ENCODE measurements at places on chromosomes 16 and 17.
A peak's percentile ranks its signal among the peaks of the same experiment; 100 is the strongest.

GRCh38 chr16:69599731-69600130 is 34.0 kb downstream of the NFAT5 start:
- DNase-seq, result no peak

DNA sequence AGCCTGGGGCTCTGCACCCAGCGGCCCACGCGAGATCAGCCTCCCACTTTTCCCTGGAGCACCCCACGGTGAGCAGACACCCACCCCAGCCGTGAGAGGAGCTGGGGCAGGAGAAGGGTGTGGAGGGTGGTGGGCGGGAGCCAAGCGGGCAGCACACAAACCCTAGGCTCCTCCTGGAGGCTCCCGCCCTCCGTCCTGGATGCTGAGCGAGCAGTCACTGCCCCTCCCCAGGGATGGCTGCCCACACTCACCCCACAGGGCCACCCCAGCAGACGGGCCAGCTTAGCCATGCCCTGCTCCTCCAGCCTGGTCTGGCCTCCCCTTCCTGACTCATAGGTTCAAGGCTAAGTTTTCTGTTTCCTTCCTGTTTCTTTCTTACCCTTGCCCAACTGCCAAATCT is 15.7 kb upstream of the ABCC3 start:
- DNase-seq, result no peak

DNA sequence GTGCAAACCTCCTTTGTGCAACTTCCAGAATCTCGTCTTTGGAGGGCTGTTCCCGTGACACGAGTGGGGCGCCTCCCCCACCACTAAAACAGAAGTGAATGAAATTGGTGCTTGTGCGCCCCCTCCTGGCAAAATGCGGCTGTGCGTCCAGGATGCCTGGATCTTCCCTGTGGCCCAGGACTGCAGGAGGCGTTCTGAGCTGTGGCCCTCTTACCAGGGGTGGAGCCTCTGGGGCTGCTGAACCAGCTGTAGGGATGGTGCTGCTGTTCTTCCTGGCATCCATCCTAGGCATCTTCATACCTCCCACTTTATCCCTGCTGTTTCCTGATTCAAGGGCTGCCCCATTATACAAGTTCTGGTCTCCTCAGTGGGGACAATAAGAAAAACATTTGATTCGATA is 18.5 kb upstream of the NAGLU start:
- peak; percentile 95 for DNase-seq

DNA sequence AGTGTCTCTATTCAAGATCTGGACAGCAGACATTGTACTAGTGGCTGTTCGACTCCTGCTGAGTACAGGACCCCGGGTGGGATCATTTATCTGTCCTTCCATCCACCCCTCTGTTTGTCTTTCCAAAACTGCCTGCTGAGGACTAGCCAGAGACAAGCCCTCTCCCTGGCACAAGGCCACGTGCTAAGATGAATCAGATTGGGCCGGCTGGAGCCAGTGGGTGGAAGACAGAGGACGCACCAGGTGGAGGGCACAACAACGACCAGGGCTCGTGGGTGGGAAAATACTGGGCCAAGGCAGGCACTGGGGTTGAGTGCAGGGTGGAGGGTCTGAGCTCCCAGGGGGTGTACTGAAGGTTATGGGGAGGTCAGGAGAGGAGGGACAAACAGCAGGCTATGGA is 1.4 kb upstream of the CA7 start:
- DNase-seq, result no peak

- DNase-seq, result no peak
These were observed 1.6 kb downstream of the COASY start for GRCh38 chr17:42563543-42563942.

DNA sequence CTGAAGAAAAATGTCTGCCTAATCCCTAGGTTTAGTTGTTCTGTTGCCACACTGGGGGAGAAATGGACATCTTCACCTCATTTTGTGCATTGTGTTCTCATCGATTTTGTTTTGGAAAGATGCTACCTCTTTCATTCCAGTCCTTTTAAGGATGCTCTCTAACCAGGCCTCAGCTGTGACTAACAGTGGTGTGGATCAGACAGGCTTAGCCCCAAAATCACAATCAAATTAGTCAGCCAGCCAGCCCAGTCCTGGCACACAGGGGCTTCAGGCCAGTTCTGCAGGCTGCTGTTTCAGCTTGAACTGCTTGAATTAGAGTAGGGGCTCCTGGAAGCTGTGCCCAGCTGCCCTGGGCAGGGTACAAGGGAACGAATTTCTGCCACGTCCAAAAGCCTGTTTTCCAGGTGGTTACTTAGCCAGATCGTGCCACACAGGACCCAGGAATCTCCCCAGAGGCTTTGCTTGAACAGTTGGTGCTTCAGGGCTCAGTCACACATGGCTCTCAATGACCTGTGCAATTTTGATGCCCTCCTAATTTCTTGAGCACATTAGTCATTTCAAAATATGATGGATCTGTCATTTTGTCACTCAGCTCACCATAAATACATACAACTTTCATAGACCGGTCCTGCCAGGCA is 60.7 kb downstream of the CLEC16A start:
- DNase-seq, result peak; percentile 88

DNA sequence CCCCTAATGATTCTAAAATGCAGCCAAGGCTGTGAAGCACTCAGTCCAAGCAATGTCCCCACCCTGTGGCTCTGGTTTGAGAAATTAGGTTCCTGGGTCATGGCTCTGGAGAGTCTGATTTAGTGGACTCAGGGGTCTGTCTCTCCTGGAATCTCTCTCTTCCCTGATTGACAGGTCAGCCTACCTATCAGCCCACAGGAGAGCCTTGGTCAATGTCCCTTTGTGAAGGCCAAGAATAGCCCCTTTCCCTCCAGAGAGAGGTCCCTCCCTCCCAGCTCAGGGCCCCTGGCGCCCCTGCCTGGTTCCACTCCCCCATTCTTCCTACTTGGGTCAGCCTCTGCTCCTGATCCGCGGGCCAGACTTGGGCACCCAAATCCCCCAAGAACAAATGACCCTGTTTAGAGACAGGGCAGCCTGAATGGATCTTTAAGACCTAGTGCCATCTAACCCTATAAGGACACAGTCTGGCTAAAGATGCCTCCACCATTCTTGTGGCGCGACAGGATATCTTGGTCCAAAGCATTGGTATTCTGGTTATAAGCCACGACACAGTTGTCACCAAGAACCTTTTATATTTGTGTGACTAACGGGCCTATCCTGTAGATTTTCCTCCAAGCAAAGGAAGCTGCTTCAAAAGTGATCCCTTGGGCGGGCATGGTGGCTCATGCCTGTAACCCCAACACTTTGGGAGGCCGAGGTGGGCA is 38.3 kb upstream of the PRSS54 start:
- DNase-seq, result no peak

DNA sequence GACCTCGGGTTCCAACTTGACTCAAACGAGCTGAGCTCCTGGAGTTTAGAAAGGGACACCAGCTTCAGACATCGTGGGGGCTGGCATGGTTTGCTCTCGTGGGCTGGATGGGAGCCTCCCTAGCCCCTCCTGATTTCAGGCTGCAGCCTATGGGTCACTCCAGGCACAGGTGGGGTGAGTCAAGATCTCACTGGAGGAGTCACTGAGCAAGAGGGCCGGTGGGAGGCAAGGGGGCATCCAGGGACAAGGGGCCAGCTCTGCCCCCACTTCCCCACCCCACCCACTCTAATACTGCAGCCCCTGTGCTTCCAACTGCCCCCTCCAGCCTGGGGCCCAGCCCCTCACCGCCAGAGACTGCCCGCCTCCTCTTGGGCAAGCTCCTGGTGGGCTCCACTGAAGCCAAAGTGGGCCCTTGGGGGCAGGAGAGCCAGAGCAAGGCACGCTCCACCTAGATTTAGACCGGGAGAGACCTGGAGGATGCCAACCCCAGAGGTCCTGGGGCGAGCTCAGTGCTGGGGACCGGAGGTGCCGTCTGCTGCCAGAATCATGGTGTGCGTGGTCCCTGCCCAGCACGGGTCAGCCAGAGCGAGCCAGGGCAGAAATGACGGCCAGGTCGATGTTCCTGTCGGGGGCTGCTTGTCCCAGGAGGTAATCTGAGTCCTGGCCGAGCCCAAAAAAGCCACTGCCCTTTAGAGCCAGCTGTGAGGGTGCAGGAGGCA is 6.4 kb downstream of the SLC16A3 start:
- DNase-seq, result no peak

DNA sequence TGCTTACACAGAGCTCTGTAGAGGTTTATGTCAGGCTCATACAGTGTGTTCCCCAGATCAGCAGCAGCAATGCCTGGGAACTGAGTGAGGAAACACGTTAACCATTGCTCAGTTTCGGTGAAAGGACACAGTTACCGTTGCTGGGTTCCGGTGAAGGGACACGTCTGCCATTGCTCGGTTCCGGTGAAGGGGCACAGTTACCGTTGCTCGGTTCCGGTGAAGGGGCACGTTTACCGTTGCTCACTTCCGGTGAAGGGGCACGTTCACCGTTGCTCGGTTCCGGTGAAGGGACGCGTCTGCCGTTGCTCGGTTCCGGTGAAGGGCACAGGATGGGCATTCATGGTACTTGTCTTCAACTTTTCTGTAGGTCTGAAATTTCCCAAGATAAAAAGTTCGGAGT is 81.7 kb downstream of the MRM3 start:
- DNase-seq, result no peak

GRCh38 chr17:57104461-57105175 is 19.6 kb downstream of the AKAP1 start:
- DNase-seq, result peak; percentile 65

GRCh38 chr17:75241996-75242460 is 19.4 kb downstream of the GGA3 start:
- peak; percentile 21 for DNase-seq

DNA sequence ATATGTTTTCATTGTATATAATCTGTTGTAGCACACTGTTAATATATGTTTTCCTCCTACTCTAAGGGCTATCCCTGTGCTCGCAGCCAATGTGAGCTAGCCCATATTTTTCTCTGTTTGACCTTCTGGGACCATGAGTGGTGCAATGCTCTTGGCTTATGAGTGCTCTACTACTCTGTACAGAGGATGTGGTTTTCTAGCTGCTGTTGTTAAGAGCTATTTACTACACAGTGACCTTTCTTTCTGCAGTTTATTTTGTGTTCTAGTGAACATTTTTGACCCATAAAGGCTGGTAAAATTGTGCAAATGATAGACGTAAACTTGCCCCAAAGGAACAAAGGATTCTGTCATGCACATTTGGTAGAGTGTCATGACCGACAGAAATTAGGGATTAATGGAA is 84.1 kb upstream of the CPHXL start:
- DNase-seq, result no peak

GRCh38 chr17:7459961-7460545 is 15.2 kb downstream of the CHRNB1 start:
- no peak for DNase-seq

DNA sequence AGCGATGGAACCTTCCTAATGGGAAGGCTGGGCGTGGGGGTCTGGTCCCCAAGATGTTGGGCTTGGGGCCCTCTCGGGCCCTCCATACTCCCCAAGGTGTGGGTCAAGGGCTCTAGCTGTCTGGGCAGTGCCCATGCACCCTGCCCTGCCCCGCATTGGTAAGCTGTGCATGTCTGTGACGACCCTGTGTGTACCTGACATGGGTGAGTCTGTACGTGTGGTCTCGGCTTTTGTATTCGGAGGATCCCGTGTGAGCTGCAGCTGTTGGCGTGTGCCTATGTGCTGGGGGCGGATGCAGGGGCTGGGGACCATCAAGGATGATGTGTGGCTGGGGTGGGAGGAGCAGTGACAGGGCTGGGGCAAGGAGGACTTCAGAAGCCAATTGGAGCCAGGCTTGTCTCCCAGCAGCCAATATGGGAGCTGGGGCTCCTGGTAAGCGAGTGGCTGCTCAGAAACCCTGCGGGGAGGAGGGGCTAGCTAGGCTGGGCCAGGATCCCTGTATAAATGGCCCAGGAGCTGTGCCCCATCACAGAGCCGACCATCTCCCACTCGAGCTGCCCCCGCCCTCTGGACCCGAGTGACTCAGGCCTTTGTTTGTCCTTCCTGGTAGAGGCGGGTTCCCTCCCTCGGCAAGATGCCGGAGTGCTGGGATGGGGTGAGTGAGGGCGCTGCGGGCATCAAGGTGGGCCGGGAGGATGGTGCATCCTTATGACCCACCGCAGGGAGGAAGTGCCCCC is at the start of gene NDRG4:
Gene NDRG4, plus strand, starts transcription at position 529 of the 737 bp plus-strand sequence. Its CDS starts 106 bp downstream, at position 635.
- DNase-seq, result peak; percentile 88

GRCh38 chr17:43114151-43114552 is 11.0 kb downstream of the BRCA1 start:
- DNase-seq, result no peak

DNA sequence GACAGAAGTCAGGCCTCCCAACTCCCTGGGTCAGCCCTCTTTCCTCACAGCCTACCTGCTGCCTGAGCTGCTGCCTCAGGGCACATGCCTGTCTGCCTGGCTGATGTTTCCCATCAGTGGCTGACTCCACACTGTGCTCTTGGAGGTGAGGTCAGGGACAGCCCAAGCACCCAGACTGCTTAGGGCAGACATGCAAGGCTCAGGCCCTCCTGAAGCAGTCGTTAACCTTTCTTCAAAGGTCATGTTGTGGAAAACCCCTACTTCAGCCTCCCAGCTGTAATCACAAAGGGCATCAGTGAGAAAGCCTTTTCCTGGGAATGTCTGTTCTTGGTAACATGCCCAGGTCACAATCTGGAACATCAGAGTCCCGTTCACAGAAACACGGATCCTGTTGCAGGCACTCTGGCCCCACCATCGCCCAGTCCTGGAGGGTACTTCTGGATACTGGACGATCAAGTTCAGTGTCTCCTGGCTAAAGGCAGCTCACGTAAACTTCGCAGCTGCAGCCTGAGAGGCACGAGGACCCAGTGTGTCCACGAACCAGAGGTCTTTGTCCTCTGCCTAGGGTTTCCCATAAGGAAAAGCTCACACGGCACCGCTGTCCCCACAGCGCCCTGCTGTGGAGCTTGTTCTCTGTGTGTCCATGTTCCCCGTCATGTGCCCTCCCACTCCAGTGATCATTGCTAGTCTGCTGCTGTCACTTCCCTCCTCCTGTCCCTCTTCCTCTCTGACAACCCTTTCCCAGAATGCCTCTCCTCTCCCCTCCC is 54.9 kb downstream of the GNAO1 start:
- no peak for DNase-seq
